ENCODE measurements at places on chromosomes 4 and X.

- peak; percentile 9 for DNase-seq
These were observed 1416.1 kb downstream of the RPA4 start for GRCh38 chrX:98299785-98300184.

DNA sequence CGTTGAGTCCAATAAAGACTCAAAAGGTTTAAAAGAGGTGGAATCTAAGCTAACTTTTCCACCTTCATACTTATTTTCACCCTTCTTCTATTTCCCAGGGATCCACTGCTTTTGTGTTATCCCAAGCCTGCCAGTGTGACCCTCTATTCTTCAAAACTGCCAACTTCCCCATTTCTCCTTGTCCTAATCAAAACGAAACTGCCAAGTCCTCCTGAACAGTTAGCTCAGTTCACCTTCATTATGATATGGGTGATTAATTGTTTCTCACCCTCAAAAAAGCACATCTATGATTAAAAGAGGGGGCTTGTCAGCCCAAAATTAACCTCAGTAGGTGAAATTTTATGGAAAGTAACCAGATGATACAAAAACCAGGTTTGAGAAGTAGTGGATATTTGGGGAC lies 108.4 kb downstream of the GUCY2F start:
- DNase-seq, result no peak

DNA sequence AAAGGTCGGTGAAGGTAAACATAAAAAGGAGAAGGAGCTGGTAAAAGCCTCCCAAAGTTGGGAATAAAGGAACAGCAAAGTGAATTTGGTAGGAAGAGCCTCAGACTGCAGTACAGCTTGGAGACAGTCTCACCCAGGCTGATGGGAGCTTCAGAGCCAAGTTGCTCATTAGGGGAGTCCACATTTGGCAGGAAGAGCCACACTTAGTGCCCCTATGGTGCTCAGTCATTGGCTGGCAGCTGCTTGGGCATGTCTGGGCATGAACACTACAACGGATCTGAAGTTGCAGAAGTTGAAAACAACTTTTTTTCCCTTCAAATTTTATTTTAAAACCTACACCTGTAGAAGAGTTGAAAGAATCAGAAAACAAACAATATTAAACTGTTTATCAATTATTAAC lies 2497.3 kb downstream of the ARAP2 start:
- DNase-seq, result no peak

GRCh38 chr4:187903106-187903505 lies 92.5 kb upstream of the ZFP42 start:
- DNase-seq, result no peak

- no peak for DNase-seq
These were observed 11.7 kb downstream of the PROM1 start for GRCh38 chr4:16072168-16072567.

- DNase-seq, result no peak
These were observed 24.2 kb downstream of the AMMECR1 start for GRCh38 chrX:110293658-110294057.

DNA sequence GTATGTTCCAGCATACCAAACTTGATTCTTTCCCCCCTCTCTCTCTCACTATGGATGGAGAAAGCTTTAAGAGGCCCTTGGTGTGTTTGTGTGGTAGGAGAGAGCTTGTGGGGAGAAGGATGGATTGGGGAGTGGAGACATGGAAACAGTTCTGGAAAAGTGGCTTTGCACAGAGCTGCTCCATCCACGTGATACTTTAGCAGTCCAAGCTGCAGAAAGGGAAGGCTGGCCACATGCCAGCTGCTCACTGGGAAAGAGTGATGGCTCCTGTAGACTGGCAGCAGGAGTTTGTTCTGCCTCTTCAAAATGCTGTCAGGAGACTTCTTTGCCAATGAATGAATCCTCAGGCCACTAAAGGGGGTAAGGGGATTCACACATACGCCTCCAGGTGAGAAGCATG lies 21.7 kb upstream of the SEC24B start:
- DNase-seq, result no peak
